ENCODE measurements at places on chromosomes 7 and 10.

DNA sequence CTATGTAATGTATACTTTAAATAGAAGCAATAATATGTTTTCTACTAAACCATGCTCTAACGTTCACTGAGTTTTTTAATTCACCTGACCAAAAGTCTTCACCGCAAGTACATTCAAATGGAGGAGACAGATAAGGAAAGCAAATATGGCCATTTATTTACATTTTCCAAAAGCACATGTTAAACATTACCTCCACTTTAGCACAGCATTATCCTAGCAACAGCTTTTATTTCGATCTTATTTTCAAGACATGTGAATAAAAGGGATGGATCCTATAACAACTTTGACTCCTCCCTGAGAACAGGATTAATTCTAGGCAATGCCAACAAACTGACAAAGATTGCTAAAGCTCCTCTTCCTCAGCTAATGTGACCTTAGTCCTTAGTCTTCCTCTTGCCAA is 11.5 kb upstream of the GRM8 start:
- DNase-seq: no peak

GRCh38 chr10:131771634-131772358 is 129.0 kb upstream of the PPP2R2D start:
- DNase-seq: no peak

DNA sequence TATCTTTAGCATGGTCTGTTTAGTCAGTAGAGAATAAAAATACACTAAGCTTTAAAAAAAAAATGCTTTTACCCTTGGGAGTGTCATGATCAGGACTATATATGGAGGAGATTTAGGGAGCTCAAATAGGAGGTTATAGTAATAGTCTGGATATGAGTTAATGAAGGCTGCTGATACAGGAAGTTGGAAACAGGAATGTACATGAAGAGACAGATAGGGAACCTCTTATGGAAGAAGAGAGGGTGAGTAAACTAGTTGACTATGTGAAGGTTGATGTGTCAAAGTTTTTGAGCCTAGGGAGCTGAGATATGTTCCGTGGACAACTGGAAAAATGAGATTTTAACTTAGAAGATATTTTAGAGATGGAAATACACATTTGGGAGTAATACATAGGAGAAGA is 472.0 kb upstream of the FZD8 start:
- DNase-seq: no peak

DNA sequence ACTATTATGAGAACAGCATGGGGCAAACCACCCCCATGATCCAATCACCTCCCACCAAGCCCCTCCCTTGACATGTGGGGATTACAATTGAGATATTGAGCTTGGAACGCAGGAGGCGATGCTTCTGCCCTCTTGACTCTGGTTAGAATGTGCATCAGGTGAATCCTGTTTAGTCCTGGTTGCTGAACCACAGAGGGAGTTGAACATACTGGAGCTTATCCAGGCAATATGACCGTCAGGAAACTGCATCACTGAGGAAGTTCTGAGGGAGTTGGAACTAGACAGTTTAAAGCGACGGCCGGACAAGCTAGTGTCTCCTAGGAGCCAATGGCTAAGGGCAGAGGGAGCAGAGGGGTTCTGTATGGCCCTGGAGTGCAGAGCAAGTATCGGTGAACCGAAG is 31.8 kb upstream of the GARS1 start:
- DNase-seq: no peak

DNA sequence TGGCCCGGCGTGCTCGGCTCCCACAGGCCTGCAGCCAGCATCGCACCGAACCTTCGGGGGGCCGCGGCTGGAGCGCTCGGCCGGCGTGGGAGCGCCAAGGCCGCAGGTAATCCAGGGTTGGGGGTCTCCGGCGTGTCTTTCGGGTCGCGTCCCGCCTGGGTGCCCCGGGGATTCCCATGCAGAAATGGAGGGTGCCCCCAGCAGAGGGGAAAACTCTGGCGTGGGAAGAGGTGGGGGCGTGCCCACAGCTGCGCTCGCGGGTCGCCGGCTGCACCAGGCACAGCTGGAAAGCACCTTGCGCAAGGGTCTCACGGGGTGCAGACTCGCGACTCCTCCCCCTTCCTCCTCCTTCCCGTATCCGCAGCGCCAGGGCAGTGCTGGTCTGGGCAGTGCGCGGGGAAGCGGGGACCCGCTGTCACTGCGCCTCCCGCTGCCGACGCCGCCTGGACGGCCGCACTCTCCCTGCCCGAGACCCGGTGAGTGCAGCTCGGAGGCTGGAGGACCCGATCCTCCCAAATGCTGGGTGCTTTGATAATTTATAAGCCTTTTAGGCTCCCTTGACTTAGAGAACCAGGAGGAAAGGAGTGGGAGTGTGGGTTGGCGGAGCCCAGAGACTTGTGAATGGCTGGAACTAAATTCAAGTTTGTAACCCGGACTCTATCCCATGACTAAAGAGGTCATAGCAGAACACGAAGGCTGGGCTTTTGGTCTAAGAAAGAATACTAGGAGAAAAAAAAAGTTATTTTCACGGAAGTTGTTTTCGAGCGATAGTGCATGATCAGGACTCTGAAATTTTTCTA is 489 bp downstream of the MAP3K8 start:
- peak; percentile 73 for DNase-seq

DNA sequence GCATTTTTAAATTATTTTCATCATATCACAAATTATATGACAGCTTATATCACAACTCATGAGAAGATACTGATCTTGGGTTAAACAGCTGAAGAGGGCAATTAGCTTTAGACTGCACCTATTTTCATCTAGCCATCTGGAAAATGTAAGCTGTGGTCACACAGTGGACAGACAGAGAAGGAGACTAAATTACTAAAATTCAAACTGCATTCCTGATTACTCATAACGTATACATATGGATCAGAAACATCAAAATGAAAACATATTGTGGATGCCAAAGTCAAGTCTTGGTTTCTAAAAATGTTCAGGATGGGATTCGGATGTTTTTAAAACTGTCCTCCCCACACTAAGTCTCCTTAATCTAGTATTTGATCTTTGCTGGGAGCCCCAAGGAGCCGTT is 6.6 kb downstream of the BBIP1 start:
- no peak for DNase-seq

GRCh38 chr7:150937848-150938561 is 40.1 kb downstream of the KCNH2 start:
- DNase-seq: no peak

DNA sequence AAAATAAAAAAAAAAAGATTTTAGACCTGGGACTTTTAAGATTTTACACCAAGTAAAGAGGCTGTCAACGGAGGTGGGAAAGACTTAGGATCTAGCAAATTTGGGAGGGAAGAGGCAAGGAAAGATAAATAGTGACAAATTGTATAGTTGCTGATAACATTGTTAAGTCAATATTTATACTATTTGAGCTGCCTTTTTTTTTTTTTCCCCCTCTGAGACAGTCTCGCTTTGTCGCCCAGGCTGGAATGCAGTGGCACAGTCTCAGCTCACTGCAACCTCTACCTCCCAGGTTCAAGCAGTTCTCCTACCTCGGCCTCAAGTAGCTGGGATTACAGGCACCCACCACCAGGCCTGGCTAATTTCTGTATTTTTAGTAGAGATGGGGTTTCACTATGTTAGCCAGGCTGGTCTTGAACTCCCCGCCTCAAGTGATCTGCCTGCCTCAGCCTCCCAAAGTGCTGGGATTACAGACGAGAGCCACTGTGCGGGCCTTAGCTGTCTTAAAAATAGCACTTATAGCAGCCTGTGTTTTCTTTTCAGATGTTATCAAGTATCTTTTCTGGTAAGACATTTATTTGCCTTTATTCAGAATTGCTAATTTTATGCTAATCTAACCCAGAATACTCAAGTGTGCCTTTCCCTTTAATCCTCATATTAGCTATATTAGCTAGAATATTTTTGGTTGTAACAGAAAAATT is 94.5 kb downstream of the MMRN2 start:
- DNase-seq: no peak

DNA sequence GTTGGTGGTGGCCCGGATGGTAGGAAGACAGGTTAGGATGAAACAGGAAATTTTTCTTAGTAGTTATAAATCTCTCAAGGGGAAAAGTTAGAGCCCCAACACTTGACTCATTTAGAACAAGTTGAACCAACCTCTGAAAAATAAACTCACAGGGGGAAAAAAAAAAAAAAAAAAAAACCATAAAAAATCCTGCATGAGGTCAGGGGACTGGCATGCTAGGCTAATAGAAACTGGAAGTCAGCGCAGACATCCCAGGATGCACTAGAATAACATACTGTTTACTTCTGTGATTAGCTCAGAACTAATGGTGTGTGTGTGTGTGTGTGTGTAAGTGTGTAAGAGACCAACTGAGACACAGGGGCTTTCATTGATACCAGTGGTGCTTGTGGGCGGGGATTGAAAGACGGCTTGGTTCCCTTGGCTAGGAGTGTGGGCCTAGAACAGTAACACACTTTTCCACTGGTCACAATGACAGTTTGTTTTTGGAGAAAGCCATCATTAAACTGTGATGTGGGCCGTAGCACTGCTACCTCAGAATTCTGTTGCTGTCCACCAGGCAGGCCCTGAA is 491.6 kb upstream of the GALNT17 start:
- no peak for DNase-seq

DNA sequence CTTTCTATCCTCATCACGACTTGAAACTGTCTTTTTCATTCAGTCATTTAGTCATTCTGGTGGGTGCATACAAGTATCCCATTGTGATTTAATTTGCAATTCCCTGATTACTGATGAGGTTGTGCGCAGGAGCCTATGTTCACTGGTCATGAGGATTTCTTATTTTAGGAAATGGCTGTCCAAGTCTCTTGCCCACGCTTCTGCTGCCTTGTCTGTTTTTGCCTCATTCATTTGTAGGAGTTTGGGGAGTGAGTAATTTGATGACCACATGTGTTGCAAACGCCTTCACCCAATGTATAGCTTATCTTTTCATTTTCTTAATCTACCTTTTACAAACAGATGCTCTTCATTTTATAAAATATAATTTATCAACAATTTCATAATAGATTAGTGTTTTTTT is 127.3 kb downstream of the ARHGAP22 start:
- no peak for DNase-seq

- DNase-seq: no peak
Measured at GRCh38 chr10:92121686-92122492, 169.0 kb downstream of the CPEB3 start.

DNA sequence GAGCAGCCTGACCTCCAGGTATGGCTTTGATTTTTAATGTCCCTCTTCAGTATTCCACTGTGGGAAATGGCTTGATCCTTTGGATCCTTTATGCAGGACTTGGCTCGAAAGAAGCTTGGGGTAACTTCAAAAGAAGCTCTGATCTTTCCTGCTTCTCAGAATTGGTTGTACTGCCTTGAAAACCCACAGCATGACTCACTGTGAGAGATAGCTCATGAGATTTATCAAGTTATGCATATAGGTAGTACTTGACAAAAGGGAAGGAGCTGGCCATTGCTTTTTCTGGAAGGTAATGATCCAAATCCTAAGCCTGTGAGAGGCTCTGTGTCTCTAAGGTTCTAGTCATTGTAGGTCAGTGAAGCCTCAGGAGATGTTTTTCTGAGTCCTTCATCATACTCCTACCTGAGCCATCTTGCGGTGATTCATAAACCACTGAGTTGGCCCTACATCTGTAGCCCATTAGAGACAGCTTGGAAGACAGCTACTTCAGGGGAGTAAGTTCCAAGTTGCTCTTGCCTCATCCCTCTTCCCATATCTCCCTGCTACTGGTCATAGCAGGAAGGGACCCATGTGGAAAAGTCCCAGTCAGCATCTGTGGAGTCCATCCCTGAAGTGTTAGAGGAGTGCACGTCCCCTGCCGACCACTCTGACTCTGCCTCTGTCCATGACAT is 36.7 kb upstream of the NFKB2 start:
- DNase-seq: no peak

DNA sequence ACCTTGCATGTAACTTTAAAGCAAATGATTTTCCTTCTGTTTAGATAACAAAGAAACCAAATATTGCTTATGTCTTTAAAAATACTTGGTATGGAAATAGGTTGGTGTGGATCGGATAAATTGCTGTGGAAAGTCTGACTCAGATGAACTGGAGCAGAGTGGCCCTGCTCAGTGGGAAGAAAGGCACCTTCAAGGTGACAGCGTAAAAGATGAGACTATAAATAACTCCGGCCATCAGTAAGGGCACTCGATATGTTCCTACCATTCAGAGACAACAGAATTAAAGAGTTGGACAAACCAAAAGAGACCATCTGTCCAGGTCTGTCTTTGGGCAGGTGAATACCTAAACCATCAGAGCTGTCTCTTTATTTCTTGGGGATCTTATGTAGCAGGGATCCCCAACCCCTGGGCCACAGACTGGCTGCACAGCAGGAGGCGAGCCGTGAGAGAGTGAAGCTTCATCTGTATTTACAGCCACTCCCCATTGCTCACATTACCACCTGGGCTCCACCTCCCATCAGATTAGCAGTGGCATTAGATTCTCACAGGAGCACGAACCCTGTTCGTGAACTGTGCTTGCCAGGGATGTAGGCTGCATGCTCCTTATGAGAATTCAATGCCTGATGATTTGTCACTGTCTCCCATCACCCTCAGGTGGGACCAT is 357.1 kb downstream of the PRPF18 start:
- no peak for DNase-seq

- peak; percentile 71 for DNase-seq
Measured at GRCh38 chr7:167090-167855, 25.1 kb upstream of the FAM20C start.

GRCh38 chr10:31936933-31937332 is 8.3 kb upstream of the ARHGAP12 start:
- DNase-seq: no peak

DNA sequence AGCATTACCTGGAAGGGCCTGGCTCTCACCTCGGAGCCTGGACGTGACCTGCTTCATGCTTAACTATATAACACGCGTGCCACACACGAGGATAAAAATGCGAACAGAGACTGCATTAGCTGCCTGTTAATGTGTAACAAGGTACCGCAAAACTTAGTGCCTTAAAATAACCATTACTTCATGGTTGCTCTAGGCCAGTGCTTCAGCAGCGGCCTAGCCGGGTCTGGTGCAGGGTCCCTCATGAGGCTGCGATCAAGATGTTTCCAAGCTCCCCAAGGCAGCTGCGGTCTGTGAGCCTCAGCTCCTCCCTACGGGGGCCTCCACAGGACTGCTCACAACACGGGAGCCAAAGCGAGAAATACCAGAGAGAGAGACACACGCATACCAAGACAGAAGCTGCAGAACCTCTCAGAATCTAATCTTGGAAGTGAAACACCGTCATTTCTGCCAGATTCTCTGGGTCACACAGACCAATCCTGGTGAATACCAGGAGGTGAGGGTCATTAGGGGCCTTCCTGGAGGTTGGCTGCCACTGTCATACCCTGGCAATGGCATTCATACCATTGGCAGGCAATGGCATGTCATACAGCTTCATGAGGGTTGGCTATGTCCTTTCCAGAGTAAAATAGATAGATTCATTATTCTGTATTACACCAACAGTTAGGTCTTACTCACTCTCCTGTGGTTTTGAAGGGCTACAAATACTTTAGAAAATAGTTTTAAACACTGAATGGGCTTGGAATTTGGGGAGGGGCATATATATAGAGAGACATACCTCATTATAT is 94.5 kb downstream of the HIPK2 start:
- DNase-seq: no peak
